Stimulated activated CD4-positive, alpha-beta T cell treated with anti-CD3 and anti-CD28 coated beads, Interleukin-1b, Interleukin-23, amount 100 ng/mL, for 24 hours (primary cell): ENCODE measurements at places on chromosomes 6 and 20.

- no peak for DNase-seq
These were observed 18.9 kb upstream of the MTHFD1L start for GRCh38 chr6:150846641-150847040.

- DNase-seq: no peak
These were observed 17.5 kb upstream of the CEP85L start for GRCh38 chr6:118668761-118669385.

DNA sequence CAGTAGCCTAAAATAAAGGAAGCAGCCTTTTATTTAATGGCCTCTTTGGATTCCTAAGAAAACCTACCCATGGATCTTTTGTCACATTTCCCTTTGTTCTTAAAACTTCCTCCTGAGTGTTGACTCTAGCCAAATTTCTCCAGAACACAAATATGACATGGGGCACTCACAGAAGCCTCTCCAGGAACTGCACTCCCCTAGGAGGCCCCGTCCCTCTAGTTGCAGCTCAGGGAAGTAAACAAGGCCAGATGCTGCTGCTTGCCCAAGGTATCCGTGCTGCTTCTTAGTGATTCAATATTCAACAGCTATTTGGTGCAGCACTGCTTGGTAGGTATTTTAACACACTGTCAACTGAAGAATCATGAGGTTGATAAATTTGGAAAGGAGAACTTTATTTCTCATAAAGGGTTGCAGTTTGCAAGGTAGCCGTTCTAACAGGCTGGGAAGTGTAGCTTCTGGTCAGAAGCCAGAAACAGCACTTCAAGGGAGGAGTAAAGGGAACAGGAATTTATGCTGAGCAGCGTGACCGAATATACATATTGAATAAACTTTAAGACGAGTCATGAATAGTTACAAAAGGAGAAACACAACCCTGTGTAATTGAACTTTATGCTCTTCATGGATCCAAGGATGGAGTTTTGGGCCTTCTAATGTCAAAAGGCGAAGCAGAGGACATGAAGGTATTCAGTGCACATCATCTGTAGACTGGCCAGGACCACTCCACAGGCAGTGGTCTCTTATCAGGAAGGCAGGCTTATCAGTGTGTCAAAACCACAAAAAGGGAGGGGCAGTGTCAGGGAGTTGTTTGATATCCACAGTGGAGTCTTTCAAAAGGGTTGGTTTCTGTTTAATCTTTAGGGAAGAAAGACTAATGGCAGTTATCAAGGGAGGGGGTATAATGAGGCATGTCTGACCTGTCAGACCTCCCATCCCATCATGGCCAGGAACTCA lies 63.3 kb downstream of the CD24 start:
- DNase-seq: no peak

DNA sequence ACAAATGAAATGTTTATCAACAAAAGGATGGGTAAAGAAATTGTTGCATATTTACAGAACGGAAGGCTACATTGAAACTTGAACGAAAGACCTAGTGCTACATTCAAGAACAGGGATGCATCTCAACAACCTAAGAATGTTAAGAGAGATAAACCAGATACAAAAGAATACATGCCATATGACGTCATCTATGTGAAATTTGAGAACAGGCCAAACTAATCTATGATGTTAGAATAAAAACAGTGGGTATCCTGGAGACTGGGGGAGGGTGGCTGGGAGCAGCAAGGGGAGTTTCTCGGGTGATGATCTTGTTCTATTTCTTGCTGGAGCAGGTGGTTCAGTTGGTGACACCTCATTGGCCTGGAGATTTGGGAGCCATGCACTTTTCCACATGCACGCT lies 81.5 kb downstream of the SULF2 start:
- no peak for DNase-seq

GRCh38 chr6:137224799-137225198 lies 5.6 kb upstream of the IFNGR1 start:
- DNase-seq: no peak

DNA sequence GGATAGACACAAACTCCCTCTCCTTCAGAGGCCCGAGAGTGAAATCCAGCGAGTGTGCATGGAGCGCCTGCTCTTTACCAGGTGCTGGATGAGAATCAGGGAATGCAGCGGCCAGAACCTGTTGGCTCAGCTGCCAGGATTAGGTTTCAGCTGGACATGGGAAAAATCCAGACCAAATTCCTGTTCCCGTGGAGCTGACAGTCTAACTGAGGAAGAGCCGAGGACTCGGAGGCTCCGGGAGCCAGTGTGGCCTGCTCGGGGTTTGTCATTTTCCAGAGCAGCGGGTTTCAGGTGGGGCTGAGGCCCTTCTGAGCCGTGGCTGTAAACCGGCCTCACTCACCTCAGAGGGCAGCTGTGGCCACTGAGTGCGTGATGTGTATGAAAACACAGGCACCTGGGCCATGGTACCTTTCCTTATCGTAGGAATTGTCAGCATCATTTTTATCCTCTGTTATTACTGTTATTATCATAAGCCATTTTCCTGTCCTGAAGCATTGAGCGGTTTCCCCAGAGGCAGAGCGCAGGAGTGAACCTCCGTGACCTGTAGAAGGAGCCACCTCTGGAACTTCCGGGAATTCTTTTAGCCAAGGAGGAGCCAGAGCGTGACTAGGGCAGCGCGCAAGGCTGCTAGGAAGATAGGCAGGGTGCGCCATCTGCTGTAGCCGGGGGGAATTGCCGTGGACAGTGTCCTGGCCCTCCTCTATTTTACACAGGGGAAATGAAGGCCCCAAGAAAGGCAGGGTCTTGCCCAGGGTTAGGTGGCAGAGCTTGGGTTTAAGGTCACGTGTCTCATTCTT lies 27.3 kb downstream of the PKIG start:
- peak; percentile 75 for DNase-seq

DNA sequence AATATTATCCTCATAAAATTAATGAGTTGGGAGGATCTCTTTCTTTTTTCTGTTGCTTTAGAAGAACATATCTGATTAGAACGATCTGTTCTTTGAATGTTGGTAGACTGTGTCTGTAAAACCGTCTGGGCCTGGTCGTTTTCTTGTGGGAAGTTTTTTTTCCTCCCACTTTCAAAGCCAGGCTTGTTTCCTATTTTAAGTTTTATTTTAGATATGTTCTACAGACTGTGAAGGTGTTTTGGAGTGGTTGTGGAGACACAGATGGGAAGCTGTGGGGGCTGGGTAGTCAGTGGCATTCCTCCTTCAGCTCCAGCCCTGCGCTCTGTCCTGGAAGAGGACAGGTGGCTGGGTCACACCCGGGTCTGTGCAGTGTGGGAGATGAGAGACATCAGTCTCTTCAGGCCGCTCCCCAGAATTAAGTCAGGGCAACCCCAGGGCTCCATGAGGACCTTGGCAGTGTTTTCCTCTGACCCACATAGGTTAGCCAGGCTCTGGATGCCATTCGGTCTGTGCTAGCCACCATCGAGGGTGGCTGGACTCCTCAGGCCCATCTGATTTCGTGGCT lies 92.0 kb upstream of the SCP2D1 start:
- no peak for DNase-seq

GRCh38 chr6:63910863-63911551 lies 275.4 kb downstream of the PHF3 start:
- DNase-seq: no peak

GRCh38 chr6:36506611-36507010 lies 40.7 kb downstream of the STK38 start:
- DNase-seq: no peak

DNA sequence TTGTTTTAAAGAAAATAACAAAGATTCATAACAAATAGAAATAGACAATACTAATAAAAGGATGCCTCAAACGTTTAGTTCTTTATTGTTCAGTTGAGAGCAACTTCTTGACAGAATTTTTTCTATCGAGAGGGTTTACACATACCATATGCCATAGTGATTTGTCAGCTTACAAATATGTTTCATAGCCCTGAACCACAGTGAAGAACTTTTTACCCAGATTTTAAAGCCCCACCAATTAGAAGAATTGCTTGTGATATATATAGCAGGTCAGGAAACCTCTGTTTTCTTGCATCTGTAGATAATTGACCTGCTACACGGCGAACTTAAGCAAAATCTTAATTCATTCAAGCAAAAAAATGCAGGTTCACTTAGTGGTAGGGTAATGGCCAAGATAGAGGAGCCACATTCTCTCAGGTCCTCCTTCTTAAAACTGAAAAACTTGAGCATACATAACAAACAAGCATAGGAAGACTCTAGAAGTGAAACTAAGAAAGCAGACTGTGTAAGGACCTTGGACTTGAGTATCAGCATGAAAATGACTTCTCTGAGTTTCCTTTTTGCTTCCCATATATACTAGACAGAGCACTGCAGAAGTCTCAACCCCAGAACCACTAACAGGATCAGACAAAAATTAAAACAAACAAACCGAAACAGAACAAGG lies 39.5 kb downstream of the CRISP1 start:
- no peak for DNase-seq

DNA sequence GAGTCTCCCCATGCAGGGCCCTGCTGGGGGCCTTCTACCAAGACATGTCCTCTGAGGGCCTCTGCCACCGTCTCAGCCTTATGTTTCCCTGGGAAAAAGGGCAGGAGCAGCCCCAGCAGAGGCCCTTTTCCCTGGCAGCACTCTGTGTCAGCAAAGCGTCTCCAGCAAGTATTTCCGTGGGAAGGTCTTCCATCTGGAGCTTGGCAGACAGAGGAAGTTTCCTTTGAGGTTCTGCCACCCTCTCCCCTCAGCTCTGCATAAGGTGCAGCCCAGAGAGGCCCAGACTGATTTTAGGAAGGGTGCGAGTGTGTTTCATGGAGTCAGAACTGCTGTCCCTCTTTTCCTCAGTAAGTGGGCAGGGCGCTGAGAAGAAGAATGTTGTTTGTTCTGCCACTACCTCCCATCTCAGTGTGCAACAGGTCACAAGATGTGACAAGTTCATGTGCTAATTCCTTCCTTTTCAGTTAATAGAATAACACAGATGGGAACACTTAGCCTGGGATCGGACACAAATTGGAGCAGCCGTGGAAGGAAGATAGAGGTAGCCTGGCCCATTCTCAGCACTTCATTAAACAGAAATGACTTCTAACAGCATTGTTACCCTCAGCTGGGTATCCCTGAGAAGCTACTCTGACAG lies 784.4 kb downstream of the MAFB start:
- no peak for DNase-seq

DNA sequence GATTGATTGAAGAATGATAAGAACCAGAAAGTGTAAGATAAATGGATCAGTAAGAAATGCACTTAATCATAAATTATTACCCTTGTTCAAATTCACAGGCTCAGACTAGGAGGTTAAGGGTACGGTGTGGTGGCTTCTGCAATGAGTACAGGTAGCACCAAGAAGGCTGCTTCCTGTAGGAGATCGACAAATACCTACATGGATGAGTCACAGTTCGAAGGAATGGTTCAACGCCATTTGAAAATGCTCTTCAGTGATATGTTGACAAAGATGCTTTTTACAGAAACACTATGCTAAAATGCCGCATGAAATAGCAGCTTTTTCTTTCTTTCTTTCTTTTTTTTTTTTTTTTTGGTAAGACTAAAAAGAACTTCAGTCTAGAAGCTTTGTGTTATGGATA lies 116.2 kb downstream of the DTNBP1 start:
- DNase-seq: no peak

- peak; percentile 30 for DNase-seq
These were observed 26.2 kb upstream of the GATA5 start for GRCh38 chr20:62501801-62502495.

DNA sequence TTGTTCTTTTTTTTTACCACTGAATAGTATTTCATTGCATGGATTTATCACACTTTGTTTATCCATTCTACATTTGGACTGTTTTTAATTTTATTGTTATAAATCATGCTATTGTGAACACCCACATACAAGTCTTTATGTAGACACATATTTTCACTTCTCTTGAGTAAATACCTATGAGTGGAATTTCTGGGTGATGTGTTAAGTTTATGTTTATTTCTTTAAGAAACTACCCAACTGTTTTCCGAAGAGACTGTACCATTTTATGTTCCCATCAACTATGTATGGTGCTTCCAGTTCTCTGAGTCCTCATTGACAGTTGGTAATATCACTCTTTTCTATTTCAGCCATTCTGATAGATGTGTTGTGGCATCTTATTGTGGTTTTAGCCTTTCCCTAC lies 54.0 kb downstream of the RIN2 start:
- no peak for DNase-seq

DNA sequence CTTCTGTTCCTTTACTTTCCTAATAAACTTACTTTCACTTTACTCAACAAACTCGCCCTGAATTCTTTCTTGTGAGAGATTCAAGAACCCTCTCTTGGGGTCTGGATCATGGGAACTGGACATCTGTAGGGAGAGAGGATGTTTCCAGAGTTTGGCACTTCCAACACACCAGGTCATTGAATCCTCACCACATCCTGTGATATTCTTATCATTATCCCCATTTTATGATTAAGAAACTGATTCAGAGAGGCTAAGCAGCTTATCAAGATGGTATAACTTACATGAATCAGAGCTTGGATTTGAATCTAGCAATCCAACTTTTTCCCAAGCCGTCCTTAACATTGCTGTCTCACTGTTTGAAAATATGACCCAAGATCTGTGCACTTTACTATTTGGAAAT lies 15.5 kb downstream of the PPIL6 start:
- no peak for DNase-seq

DNA sequence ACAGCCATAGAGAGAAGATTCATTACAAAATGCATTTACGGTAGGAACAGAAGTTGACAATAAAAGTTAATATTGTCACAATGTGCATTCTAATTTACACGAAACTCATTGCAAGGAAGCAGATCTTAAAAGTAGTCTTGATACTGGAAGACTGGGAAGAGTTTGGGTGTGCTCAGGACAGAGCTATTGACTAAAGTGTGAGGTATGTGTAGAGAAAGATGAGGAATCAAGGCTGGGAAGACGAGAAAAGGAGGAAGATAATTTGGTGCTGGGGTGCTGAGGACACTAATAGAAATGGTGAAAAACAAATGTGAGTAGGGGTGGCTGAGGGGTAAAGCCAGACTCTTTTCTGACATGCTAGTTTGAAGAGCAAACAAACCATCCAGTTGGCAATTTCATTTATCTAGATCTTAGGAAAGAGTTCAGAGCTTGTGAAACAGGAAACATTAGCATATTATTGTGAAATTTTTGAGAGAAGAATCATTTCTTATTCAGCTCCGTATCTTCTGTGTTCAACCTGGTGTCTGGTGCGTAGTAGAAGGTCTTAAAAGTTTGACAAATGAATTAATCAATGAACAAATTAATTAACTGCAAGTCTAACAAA lies 72.7 kb downstream of the ELOVL4 start:
- DNase-seq: no peak

DNA sequence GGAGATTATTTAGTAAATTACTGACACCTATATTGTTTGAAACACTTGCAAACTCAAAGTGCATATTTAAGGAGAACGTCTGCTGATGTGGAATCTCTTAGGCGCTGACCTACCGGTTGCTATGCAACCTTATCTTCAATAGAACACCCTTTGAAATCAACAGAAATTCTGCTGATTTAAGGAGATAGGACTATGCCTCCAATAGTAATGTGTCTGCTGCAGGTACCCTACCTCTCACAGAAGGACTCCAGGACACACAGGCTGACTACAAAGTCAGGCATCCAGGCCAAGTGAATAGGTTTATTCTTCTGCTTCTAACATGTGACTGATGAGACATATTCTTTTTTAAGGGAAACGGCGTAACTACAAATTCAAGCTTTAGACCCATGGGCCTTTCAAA lies 311.7 kb downstream of the CBLN4 start:
- no peak for DNase-seq
